Stimulated activated CD8-positive, alpha-beta memory T cell treated with anti-CD3 and anti-CD28 coated beads, Interleukin-7, amount 100 ng/mL, for 1 hour (primary cell): ENCODE measurements at places on chromosomes 2 and 18.

DNA sequence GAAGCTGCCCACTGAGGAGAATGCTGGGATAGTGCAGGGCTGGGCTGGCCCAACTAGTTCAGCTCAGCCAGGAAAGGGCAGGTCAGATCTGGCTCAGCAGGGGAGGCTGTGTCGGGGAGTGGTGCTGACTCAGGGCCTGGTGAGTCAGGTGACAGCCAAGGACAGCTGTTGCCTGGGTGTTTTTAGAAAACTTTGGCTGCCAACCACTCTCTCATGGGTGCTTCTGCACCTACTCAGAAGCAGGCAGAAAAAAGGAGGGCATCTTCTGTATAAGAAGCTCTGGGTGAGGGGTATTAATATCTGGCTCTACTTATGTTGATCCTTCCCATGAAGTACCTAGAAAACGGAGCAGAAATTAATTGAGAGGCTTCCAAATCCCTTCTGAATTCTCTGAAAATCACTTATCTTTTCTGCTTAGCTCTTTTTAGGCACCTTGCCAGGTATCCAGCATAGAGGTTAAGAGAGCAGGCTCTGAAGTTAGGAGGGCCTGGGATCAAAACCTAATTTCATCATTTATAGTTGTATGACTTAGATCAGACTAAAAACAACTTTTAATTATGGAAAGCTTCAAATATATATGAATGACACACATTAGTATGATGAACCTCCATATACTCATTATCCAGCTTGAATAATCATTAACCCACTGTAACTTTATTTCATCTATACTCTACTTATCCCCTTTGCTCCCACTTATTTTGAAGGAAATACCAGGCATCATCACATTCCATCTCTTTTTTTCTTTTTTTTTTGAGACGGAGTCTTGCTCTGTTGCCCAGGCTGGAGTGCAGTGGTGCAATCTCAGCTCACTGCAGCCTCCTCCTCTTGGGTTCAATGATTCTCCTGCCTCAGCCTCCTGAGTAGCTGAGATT lies 15.5 kb upstream of the RAB10 start:
- no peak for DNase-seq

GRCh38 chr2:120389036-120389391 lies 43.1 kb downstream of the INHBB start:
- no peak for DNase-seq

DNA sequence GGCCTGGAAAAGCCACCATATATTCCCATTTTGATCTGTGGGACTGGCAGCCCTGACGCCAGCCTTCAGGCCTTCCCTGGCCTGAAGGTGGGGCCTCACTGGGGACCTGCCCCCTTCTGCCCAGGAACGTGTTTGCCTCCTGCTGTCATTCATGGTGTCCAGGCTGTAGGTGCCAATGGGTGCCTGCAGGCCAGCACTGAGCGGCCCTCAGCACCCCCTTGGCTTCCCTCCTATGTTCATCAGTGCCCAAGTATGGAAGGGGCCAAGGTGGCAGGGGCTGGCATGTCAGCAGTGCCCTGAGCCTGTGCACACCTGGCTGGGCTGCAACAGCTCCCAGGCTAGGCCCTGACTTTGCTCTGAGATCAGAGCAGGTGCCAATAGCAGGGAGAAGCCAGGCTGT lies 800.3 kb upstream of the RAB6C start:
- DNase-seq, result no peak

- DNase-seq, result no peak
Observed at GRCh38 chr2:122075381-122075780, 319.9 kb downstream of the TSN start.

- DNase-seq, result no peak
Observed at GRCh38 chr18:69763002-69763401, 184.7 kb downstream of the CD226 start.

DNA sequence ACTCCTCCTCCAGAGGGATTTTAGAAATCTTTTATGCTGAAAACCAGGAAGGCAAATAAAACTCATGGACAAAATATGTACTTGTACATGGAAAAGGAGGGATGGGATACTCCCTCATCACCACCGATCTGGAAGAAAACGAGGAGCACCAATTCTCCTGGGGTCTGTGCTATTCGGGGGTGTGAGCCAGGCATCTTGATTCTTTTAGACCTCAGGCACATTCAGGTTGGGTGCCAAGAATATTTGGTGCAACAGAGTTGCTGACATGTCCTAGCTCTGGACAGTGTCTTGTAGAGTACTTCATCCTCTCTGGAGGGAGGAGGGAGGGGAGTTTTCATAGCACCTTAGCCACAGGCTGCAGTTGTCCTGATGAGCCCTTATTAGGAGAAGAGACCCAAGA lies 163.0 kb downstream of the PRKCE start:
- no peak for DNase-seq

DNA sequence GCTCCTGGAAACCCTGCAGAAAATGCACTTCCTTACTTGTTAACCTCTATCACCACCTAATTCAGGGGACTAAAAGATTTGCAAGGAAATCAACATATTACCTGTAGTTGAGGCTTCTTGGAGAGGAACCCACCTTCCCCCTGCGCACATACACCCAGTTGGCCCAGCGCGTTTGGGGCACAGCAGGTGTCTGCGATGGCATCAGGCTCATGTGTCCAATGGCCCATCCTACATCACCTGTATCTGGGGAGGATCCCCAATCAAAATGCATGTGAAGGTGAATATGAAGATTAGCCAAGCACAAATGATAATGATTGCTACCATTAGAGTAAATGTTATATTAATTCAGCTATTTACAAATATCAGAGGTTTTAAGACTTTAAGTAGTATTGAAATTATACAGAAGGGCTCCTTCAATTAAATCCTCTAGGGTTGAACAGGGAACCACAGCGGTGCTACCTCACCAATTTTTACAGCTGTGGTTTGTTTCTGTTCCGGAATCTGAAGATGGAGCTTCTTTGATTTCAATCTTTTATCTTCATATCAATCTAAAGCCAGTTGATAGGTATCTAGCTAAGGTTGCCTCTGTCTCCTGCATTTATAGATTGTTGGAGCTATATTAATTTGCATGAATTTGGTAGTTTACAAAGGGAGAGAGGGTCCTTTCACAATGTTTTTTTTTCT lies 486.0 kb downstream of the RNF144A start:
- no peak for DNase-seq

DNA sequence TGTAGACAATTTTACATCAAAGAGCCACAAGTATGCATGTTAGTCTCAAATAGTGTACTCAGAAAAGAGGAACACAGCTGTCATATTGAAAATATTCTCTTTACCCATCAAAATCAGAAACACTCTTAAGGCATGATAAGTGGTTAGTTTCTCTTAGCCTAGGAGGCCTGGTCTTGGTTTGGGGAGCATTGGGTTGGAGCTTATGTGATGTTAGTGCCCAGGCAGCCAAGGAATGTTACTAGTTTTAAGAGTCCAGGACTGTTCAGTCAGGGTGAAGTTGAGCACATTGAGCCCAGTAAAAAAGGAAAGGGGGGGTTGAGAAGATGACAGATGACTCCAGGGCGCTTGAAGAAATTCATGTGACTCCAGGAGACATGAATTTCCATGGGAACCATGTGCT lies 340.6 kb downstream of the HRH4 start:
- DNase-seq, result no peak

DNA sequence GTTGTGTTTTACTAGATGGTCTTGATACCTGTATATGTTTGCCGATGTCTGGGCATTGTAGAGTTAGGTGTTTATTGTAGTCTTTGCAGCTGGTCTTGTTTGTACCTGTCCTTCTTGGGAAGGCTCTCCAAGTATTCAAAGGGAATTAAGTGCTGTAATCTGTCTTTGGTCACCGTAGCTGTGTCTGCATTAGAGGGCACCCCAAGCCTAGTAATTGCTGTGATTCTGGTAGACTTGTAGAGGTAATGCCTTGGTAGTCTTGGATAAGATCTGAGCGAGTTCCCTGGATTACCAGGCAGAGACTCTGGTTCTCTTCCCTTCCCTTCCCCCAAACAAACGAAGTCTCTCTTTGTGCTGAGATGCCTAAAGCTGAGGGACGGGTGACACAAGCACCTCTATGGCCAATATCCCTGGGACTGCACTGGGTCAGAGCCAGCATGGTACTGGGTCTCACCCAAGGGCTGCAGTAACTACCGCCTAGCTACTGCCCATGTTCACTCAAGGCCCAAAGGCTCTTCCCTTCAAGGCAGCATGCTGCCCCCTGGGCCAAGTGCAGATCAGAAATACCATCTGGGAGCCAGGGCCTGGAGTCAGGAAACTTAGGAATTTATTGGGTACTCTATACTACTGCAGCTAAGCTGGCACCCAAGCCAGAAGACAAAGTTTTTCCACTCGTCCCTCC lies 27.1 kb downstream of the STPG4 start:
- DNase-seq, result no peak

DNA sequence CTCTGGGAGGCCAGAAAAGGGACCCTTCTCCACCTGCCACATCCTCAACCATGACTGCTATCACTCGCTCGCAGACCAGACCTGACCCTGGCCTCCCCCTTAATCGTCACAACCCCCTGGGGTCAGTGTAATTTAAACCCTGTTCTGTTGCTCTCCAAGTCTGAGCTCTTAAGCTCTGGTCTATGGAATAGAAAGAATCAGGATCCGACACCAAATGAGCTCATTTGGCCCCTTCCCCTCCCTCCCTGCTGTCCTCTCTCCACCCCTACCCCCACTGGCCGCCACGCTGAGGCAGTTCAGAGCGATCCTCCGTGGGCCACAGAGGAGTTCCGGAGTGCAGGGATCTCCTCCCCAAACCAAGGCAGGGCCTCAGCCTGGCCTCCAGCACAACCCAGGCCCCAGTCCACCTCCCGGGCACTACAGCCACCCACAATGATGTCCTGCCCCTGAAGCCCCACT lies 5.3 kb downstream of the DNMT3A start:
- DNase-seq, result no peak

GRCh38 chr2:197052356-197052755 lies 125.8 kb upstream of the PGAP1 start:
- no peak for DNase-seq

GRCh38 chr18:63603772-63604171 lies 16.6 kb downstream of the SERPINB13 start:
- DNase-seq, result no peak

DNA sequence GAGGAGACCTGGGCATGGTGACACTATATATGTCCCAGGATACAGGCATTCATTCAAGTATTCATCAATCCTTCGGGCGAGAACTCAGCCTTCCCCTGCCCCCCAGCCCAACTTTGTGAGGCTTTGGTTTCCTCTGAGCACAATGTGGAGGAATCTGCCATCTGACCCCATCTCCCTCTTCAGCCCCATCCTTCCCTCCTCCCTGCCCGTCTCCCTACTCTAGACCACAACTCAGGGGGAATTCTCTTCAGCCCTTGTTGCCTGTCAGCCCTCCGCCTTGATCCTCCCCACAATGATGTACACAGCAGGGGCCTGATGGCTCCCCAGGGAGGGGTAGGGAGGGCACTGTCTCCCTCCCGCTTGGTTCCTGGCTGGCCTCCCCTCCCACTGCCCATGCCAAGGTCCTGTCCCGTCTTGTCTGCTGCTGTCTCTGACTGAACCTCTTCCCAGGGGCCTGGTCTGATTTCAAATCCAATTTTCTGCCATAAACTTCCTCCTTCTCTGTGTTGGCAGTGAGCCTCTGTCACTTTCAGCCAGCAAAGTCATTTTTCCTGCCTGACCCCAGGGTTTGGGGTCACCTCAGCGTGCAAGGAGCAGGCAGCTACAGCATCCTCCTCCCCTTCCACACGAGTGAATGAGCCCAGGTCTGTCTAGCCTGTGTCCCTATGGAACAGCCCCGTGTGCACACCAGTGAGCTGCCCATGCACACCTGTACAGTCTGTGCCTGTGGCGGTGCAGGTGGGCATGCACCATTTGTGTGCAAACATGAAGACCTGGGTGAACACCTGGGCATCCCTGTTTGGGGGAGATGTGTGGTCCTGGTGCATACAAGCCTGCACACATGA lies 197.3 kb downstream of the CELF4 start:
- no peak for DNase-seq
